ENCODE measurements at places on chromosomes 12 and 14. TPM values are rescaled to one million over a fixed set of nuclear protein-coding genes. Genes with fewer than 3 reads are reported as not detected.

WIF1 gene
- total RNA-seq = not detected

LAG3 gene
- total RNA-seq = 0.15 TPM

NRIP2 gene
- not detected for total RNA-seq

MIP gene
- total RNA-seq = not detected

DGLUCY gene
- 51.5 TPM for total RNA-seq
